ENCODE measurements at places on chromosomes 11 and 22.

DNA sequence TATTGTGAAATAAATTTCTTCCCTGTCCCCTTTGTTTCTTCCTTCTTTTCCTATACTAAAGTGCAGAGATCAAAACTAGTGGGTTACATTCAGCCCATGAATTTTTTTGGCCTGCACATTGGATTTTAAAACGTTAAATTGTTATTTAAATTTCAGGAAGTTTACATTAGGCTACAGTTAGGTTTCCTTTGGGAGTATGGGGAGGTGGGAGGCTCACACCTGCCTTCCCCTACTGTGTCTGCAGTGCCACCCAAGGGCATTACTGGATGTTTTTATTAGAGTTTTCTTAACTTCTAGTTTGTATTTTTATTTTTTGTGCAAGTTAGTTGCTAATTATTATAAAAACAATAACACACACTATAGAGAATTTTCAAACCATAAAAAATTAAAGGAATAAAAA, 51.7 kb downstream of the CYB5R2 start:
- no peak for DNase-seq

- DNase-seq: no peak
Measured at GRCh38 chr22:49715450-49715849, 112.2 kb downstream of the BRD1 start.

DNA sequence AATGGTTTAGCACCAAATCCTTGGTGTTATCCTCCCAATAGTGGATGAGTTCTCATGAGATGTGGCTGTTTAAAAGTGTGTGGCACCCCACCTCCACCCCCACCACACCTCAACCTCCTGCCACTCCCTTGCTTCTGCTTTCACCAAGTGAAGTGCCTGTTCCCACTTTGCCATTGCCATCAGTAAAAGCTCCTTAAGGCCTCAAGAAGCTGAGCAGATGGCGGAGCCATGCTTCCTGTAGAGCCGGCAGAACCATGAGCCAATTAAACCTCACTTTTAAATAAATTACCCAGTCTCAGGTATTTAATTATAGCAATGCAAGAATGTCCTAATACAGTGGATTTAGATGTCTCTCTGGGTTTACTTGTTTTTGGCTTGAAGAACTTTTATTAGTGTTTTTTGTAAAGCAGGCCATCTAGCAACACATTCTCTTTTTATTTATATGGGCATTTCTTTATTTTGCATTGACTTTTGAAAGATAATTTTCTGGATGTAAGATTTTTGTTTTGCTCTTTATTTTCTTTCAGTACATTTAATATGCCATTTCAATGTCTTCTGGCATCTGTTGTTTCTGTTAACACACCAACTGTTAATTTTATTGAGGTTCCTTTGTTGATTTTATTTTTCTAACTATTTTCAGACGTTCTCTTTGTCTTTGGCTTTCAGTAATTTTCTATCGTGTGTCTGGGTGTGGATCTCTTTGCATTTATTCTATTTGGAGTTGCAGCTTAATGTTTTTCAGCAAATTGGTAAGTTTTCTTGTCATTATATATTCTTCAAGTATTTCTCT, 724.5 kb upstream of the CNTN5 start:
- DNase-seq: no peak

- no peak for DNase-seq
Measured at GRCh38 chr11:119729951-119730613, 1.1 kb upstream of the NECTIN1 start.

GRCh38 chr11:100340466-100341319, 346.4 kb upstream of the ARHGAP42 start:
- DNase-seq: no peak

DNA sequence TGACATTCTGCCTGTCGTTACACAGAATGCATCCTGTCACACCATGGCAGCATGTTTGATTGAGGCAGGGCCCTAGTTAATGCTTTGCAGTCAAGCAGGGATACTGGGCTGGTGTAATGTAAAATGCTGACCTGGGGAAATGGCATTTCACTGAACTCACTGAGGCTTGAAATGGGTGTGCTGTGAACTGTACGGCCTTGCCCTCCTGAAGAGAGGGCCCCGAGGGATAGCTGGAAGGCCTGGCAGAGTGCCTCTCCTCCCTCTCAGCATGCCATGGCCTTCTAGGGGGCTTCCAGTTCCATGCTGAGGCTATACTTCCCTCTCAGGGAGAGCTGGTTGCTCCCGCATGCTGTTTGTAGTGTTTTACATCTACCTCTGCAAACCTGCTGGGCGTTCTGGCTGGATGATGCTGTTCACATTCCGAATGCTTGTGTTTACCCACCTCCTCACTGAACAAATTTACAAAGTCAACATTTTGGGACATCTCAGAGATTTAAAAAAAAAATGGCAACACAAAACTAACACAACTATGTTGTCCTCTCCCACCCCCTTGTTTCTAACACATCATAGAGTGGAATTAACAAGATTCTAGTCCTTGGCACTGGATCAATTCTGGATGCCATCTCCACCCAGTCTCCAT, 416.7 kb upstream of the CADM1 start:
- no peak for DNase-seq

DNA sequence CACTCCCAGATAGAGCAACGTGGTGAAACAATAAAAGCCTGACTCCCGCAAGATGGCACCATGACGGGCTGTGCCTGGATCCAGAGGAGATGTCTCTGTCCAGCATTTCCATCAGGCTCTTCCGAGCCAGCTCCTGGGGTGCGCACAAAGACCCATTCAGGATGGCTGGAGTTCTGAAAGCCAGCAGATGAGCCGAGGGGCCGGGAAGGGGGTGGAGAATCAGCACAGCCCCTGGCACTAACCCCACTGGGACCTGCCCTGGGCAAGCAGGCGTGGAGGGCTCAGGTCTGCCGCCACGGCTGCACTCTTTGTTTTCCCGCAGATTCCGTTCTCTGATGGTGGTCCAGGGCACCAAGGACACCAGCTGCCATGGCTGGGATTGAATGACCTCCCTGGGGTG, 97.2 kb upstream of the BLID start:
- DNase-seq: no peak

- DNase-seq: no peak
Measured at GRCh38 chr11:73466643-73467042, 90.4 kb downstream of the RELT start.

DNA sequence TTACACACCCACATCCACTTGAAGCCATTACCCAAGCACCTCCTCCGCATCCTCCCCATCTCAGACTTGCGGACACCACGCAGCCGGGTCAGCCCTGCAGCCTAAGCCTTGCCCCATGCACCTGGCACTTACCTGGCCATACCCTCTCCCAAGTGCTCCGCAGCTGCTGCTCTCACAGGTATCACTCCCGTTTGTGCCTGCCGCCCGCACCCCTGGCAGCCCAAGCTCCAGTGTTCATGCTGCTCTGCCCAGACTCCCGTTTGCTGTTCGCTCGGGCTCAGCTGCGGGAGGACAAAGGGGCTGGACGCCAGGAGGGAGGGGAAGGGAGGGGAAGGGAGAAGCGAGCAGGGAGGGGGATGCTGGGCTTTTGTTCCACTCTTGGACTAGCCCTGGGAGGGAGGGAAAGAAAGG, at the start of gene KLHL35:
Gene KLHL35, minus strand, starts transcription at position 293 of the 411 bp plus-strand sequence. CDS start 2,574 bp downstream, outside the sequence.
- no peak for DNase-seq

DNA sequence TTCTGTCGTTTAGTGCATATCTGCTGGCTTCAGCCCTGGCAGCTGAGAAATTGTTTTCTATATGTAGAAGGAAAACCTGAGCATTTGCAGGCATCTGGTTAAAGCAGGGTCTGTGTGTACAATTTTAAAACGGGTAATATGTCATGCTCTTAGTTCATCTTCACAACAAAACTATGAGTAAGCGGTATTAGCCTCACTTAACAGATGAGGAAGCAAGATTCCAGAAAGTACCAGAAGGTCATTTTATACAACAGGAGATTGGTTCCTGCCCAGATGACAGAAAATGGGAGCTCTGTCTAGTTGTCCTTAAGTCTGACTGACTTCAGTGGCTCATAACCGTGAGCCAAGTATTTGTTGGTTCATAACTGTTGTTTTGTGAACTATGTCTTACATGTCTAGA, 1.1 kb downstream of the TIMM10B start:
- no peak for DNase-seq

DNA sequence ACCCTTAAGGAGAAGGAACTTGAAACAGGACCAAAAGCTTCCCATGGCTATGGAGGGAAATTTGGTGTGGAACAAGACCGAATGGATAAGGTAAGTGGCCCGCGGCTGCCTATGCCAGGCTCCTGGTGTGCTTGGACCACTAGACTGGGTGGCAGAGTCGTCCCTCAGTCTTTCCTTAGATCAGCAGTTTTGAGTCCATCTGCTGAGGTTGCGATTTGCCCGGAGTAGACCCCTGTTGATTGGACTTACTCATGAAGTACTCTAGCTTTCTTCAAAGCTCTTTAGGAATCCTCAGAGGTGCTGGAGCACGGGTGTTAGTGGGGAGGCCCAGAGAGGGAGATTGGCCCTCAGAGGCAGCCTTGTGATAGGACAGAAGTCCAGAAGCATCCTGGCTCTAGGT, 11.5 kb downstream of the CTTN start:
- DNase-seq: no peak

GRCh38 chr11:834371-835316, 1.9 kb downstream of the CD151 start:
- no peak for DNase-seq

DNA sequence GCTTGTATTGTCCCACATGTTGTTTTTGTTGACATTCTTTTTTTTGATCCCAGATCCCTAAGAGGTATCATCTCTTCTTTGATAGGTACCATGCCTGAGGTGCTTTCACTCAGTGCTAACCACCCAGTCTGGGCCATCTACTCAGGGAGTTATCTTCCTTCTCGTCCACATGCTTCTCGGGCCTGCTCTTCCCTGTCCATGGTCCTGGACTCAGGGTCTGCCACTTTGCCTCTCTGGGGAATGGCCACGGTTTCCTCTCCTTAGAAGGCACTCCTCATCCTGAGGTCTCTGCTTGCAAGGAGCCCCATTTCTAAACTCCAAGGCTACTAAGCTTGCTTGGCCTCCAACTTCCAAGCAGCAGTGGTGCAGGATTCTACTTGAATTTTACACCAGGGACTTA, 227.0 kb upstream of the NCAM1 start:
- DNase-seq: no peak

GRCh38 chr11:91231226-91231625, 993.4 kb upstream of the FAT3 start:
- DNase-seq: no peak

- no peak for DNase-seq
Measured at GRCh38 chr22:25919452-25919851, 177.5 kb downstream of the MYO18B start.

DNA sequence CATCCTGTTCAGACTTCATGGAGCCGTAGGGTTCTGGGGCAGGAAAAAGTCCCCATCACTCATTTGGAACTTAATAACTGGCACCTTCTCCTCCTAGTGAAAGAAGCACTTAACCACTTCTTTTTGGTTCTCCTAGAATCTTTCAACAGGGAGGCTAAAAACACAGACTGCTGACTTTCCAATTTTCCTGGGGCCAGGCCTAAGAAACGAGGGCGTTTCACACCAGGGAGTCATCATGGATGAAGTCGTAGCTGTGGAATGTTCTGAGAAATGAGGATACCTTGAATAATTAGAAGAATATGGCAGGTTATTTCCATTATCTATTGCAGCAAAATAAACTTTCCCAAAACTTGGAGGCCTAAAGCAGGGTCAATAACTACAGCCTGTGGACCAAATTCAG, 26.0 kb upstream of the API5 start:
- no peak for DNase-seq

DNA sequence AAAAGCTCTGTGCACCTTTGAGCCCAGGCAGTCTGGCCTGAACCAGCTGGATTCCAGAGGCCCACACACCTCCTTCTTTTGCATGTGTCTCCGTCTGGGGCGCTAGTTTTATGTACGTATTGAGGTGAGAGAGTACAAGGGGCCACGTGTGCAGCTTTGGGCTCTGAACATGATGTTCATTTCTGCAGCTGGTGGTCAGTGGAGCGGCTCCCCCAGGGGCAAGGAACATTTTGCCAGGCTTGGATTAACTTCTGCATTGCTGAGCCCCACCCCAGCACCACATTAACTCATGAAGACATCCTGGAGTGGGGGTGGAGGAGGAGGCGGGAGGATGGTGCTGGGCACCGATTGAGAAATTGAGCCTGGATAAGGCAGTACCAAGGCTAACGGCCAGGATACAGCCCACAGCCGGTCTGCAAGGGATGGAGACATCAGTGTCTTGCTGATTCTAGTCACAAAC, 13.8 kb downstream of the USP2 start:
- DNase-seq: no peak

DNA sequence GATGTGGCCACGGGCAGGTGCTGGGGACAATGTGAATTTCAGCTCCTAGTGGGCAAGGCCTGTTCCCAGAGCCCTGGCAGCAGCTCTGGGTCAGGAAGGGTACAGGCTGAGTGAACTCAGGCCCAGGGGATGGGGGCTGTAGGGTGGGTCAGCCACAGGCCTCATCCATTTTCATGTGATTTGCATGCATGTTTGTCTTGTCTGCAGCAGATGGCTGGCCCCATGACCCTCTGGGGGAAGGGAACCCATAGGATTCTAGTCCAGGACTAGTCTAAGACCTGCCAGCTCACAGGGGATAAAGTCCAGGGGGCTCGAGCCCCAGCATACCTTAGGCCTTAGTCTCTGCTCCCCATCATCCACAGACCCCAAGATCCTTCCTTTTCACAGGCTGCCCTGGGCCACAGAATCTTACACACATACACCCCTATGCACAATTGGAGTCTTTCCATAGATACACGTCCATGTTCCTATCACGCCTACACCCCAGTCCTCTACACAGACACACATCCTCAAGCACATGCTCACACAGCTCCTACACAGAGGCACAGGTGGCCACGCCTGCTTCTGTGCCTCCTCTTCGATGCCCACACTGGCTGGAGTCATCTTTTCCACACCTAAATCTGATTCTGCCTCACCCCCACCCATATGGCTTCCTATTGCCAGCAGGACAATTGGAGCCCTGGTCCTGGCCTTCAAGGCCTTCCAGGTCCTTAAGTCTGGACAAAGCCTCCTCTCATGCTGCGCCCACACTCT, 25.7 kb downstream of the PDE2A start:
- no peak for DNase-seq

DNA sequence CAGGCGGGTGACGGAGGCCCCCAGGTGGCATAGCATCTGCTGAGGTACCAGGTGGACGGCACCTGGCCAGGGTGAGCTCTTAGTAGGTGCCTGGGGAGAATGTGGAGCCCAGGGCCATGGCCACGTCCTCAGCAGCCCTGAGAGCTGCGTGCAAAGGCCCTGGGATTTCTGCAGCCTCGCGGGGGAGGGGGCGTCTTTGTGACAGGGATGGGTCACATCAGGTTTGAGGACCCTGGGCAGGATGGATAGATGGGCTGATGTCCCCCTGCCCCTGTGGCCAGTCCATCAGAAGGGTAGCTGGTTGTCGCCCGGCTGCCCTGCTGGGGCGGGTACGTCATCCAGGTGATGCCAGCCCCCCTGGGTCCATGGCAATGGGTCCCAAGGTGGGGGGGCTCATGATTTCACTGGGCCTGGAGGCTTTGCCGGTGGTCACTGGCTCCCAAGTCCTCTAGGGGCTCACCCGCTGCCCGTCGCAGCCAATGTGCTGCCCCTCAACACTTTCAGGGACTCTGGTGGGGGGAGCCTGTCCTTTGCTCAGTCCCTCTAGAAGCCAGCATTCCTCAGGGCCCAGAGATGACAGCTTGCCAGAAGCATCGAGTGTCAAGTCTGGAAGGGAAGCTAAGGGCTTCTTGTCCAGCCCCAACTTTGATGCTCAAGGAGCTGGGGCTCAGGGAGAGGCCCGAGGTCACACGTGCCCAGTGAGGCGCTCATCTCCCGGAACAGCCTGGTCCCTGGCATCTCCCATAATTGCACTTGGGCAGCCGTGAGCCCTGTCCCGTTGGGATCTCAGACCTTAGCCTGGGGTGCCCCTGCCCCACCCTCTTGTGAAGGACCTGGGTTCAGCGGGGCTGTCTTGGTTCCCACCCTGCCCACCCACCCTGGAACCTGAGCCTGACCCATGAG, 777 bp downstream of the TBX10 start:
- DNase-seq: no peak

All from cortex of kidney (tissue), 1 donor.